Lung microvascular endothelial cell (primary cell): ENCODE measurements at places on chromosomes 2 and 18.

GRCh38 chr2:96485751-96486651 lies 19.2 kb downstream of the NEURL3 start:
- DNase-seq = peak; percentile 97

- DNase-seq = no peak
Measured at GRCh38 chr2:70613521-70613920, 59.9 kb upstream of the TGFA start.

DNA sequence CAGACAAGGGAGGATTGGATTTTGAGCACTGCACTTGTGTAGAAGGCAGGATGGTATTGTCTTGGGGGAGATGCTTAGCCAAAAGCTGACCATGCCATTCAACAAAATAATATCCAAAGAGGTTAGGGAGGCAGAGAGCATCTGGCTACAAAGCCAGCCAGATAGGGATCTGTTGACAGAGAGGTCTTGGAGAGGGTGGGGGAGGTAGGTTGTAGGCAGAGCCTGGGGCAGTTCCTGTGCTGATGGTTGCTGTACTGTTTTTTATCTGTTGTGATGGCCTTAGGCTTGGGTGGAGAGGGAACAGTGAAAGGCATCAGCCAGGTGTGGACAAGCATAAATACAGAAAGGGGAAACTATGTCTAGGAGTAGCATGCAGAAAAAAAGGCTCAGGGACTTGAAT lies 100.9 kb downstream of the AQP4 start:
- no peak for DNase-seq

DNA sequence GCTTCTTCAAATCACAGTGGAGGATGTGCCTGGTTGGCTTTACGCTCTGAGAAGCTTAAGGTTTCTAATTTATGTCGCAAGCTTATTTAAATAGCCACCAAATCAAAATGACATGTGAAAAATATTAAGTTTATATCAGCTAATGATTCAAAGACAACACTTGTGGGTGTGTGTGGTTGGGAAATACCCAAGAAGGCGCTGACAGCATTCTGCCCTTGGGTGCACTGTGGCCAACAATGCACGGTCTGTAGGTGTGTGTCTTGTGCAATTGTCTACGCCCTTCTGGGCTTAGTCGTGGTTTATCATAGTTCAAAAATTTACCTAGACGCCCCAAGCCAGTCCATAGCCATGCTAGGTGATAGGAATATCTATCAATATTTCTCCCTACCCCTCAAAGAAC lies 60.9 kb downstream of the KCTD1 start:
- no peak for DNase-seq

DNA sequence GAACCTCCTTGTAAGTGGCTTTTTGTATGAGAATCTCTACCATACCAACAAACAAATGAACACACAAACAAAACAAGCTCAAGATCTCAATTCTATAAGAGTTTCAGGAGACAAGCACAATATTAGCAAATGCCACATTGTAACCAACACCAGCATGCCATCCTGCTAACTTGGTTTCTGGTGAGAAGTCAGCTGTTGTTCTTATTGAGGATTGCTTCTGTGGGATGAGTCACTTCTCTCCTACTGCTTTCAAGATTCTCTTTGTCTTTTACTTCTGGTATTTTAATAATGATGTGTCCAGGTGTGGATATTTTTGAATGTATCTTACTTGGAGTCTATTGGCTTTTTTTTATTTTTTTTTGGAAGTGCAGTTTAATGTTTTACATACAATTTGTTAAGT lies 131.7 kb downstream of the BCL2L11 start:
- DNase-seq = no peak

- DNase-seq = peak; percentile 40
Measured at GRCh38 chr2:169221745-169222369, 140.5 kb downstream of the LRP2 start.

- DNase-seq = no peak
Measured at GRCh38 chr2:224127871-224128501, 88.9 kb upstream of the SERPINE2 start.

DNA sequence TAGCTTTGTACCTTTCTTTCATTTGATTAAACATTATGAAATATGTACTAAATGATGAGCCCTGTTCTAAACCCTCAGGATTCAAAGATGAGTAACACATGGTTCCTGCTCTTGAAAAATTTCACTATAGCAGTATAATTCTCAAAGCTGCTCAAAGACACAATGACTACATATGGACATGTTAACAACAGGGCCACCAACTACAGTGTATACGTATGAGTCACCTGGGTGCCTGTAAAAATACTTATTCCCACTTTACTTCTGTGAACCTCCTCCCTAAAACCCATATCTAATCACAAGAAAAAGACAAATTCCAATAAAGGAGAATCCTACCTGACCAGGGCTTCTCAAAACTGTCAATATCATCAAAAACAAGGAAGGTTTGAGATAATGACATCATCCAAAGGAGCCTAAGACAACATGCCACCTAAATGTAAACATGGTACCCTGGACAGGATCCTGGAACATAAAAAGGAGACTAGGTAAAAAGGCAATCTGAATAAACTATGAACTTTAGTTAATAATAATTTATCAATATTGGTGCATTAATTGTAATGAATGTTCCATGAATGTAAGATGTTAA lies 84.7 kb downstream of the FAM161A start:
- DNase-seq = no peak

DNA sequence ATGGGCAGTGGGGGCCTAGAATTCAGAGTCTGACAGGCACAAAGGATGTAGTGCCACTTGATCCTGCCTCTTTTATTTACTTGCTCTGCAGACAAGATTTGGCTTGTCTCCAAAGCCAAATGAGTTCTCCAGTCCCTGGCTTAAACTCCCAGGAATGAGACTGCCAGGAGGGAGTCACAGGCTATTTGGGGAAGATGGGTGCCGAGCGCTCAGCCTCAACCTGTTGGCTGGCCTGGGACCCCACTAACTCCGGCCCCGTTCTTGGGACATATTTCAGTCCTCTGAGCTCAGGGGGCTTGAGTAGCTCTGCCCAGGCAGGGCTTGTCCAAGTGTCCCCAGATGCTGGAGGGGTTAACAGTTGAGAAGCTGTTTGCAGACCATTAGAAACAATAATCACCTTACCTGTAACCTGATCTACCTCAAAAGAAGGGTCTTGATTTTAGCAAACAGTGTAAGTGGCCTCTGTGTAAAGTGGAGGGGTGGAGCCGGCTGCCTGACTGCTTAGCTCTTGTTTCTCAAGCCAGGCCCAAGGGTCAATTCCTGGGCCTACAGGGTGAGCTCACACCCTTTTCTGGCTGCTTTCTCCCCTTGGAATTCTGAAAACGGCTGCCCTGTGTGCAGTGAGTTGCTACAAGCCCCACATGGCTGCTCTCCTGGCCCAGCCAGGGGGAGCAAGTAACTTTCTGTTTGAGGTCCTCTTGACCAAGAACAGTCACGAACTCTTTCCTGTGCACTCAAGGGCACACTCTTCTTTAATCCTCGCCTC lies 27.1 kb upstream of the FZD5 start:
- DNase-seq = no peak

- DNase-seq = no peak
Measured at GRCh38 chr2:40458271-40458794, 6.4 kb upstream of the SLC8A1 start.

DNA sequence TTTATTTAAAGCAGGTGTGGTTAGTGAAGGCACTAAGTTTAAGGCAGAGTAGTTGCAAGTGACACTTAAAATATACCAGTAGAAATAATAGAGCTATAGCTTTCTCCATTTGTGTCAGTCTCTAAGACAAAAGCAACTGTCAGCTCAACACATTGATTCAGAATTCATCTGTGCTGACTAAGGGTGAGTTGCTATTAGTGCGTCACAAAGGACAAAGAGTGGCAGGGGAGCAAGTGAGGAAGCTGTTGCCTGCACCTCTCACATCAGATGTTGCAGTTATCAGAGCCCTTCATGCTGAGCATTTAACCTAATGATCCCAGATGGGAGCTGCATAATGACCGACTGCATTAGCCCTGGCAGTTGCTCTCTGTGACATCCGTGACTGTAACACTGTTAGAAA lies 138.6 kb downstream of the DTNA start:
- no peak for DNase-seq

DNA sequence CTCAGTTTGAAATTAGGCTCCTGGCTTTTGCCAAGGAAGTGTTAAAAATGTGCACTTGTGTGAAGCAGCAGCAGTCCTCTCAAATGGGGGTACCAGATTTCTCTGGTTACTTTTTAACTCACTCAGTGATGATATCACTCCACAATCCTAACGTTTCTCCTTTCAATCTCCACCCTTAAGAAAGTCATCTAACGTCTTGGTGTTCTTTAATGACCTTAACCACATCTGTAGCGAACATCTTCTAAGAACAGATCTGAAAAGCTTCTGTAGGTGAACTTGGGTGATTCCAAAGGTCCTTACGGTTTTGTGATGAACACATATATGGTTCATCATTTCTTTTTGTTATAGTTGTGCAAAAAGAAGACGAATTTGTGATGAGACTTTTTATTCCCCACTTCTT lies 73.2 kb downstream of the DOCK10 start:
- DNase-seq = no peak

- DNase-seq = no peak
Measured at GRCh38 chr18:59267503-59268126, 5.6 kb downstream of the RAX start.

DNA sequence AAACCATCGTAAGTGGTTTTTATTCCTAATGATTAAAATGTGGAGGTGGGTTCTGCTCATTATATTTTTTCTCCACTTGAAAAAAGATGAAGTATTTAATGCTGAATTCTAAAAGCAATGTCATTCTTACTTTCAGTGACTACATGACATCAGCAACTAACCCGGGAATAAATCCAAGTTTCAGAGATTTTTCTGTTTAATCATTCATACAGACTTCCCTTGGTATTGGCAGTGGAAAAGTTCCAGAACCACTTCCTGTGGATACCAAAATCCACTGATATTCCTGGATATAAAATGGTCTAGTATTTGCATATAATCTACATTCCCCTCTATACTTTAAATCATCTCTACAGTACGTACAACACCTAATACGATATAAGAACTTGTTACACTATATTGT lies 128.6 kb downstream of the ZNF532 start:
- DNase-seq = peak; percentile 96

- peak; percentile 17 for DNase-seq
Measured at GRCh38 chr2:38600242-38600891, 2.4 kb downstream of the HNRNPLL start.

- peak; percentile 2 for DNase-seq
Measured at GRCh38 chr2:135099802-135100483, 47.9 kb downstream of the RAB3GAP1 start.

DNA sequence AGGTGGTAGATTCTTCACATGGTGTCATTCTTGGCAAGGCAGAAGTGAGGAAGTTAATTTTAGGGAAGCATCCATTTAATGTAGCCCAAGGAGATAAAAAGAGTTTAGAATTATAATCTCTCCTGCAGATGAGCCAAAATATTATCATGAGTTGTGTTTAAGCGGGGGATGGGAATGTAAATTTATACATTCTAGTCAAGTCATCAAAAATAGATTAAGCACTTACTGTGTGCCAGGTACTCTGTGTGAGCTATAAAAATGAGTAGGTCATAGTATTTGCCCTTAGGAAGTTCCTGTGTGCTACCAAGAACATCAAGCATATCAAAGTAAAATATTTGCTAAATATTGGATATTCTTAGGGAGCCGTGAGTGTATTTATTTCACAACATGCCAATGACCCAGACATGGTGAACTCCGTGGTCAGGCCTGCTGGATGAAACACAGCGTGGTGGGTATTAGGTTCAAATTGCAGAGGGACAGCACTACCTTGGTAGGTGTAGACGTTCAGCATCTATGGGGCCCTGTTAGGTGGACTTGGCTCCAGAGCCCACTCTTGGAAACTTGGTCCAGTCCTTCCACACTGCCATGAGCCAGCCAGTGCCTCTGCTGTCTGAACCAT lies 37.4 kb downstream of the MEIS1 start:
- DNase-seq = no peak

- no peak for DNase-seq
Measured at GRCh38 chr2:27701676-27702075, 38.0 kb downstream of the SLC4A1AP start.

DNA sequence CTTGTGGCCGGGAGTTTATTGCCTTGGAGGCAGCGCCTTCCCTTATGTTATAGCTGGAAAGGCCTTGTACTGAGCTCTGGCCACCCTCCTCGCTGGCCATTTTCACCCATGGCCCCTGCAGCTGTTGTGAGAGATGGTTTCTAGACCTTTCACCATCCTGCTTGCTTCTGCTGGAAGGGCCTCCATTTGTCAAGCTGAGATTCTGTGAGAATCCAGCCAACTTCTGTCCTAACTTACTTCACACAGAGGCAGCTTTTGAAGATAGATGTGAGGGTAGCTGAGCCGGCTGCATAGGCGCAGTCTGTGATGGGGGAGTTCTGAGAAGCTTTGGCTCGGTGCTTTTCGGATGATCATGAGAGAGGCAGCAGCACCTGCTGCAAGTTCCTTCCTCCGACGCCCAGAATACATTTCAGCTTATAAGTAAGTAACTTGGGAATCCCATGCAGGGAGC lies 8.7 kb downstream of the CTIF start:
- DNase-seq = no peak

DNA sequence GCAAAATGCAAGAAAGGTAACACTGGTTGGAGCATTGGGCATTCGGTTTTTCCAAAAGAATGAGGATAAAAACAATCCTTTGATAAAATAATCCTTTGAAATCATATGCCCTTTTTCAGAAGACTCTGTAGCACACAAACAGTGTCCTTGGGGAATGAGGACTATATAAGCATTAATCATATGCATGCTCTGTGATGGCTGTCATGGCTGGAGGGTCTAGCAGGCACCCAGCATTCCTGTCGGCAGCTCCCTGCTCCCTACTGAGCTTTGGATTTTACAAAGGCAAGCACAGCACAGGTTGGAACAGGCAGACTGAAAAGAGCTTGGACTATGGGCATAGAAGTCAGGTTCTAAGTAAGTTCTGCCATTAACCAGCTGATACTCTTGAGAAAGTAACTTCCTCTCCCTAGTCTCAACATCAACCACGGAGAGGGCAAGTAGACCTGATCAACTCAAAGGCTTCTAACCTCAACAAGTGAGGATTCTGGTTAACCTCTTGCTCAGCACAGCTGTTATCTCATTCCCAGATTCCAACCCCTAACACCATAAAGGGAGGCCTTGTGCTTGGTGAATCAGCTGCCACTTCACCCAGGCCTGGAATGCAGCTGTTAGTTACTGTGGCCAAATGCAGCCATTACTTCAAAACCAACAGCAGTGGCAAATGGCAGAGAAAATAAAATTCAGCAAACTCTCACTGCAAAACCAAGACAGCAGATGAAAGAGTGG lies 29.5 kb downstream of the GALNT14 start:
- DNase-seq = no peak
